ENCODE measurements at places on chromosomes 1 and 21.
A peak's percentile ranks its signal among the peaks of the same experiment; 100 is the strongest.

DNA sequence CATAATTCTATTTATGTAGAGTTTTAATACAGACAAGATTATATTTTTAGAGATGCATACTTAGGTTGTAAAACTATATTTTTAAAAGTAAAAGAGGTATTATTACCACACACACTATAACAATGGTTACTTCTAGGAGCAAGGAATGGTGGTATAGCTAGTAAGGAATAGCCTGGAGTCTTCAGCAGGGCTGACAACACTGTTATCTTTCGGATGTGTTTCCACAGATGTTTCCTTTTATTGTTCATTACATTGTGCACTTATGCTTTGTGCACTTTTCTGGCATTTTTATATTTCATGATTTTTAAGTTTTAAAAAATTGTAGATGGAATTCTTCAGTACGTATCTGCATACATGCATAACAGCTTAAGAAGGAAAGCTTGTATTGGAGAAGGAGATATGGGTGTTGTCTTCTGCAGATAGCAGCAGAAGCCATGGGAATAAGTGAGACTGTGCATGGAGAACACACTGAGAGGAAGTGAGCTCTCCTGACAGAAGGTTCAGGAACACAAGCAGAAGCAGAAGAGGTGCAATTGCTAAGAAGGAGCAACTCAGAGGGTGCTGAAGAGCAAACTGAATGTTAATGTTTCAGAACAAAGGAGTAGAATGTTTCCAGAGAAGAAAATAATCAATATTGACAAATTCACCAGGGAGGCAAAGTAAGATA, 91.8 kb downstream of the UCHL5 start:
- DNase-seq = no peak

- no peak for DNase-seq
Observed at GRCh38 chr1:203726417-203726867, 38.5 kb upstream of the LAX1 start.

DNA sequence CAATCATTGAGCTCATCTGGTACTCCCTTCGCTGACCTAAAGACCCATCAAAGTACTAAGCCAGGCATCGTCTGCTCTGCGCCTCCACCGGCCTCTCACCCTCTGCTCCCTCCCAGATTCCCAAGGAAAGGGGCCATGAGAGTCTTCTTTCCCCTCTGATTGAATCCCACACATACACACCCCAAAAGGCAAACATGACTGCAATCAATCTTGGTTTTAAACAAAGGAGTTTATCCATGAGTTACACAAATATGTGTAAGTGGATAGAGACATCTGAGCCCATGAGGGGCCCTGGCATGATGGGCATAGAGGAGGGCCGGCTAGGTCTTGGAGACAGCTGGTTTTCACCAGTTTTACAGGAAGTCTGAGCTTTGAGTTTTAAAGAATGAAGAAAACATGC, 50.9 kb downstream of the CAPN2 start:
- no peak for DNase-seq

GRCh38 chr1:167301355-167301754, 80.7 kb downstream of the POU2F1 start:
- no peak for DNase-seq

GRCh38 chr1:174072581-174072980, 50.4 kb upstream of the RC3H1 start:
- DNase-seq = no peak

GRCh38 chr21:26952374-26953066, 14.4 kb downstream of the ADAMTS5 start:
- DNase-seq = no peak

- no peak for DNase-seq
Observed at GRCh38 chr21:42313501-42313969, 1.7 kb downstream of the TFF3 start.

DNA sequence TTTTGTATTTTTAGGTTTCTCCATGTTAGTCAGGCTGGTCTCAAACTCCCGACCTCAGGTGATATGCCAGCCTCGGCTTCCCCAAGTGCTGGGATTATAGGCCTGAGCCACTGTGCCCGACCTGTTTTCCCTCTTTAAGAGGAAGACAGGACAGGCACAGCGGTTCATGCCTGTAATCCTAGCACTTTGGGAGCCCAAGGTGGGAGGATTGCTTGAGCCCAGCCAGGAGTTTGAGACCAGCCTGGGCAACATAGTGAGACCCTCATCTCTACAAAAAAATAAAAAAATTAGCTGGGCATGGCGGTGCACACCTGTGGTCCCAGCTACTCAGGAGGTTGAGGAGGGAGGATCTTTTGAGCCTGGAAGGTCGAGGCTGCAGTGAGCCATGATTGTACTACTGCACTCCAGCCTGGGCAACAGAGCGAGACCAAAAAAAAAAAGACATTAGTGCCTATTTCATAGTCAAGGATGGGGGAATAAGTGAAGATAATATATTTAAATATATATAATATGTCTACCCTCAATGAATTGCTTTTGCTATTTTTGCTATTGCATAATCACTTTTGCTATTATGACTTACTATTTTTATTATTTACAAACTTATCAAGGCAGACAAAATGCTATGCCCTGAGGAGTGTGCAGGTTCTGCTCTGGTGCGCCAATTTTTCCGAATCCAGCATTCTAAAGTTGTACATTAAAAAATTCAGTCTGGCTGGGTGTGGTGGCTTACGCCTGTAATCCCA, 17.7 kb downstream of the MARCKSL1 start:
- no peak for DNase-seq

GRCh38 chr1:215081661-215082531, 641 bp upstream of the KCNK2 start:
- no peak for DNase-seq

DNA sequence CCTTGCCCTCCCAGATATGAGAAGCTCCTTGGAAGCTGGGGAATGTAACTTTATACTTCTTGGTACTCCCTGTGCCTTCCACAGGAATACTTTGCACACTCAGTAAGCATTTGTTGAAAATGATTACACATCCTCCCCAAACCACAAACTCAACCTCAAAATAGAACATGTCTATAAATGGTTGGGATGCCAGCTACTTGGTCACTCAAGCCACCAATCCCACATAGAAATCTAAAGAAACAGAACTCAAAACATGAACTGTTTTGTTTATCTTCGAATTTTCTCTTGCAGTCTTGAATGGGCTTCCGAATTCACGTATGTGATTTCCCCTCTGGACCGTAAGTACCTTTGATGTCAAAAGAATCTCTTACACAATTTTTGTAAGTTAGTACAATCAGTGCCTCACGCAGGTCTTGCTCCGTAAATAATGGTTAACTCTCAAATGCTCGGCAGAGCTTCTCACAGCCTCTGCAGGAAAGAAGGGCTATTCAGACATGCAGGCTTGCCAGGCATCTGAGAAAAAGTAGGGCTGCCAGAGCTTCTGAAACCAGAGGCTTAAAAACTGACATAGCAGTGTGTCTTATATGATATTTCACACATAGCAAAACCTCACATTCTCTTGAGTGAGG, 26.9 kb downstream of the SORT1 start:
- DNase-seq = no peak

DNA sequence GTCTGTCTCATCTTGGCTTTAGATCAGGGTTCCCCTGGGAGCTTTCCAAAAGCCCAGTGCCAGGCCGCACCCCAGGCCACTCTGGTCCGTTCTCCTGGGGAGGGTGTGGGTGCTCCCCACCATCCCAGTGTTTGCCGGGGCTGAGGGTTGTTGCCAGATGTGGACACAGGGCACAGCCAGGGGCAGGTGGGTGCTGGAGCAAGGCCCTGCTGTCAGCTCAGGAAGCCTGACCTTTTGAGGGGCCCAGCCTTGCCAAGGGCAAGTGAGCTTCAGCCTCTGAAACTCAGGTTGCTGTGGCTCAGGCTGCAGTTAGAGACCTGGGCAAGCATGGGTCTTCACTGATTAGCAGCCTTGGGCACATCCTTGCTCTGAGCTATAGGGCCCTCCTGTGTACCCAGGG, 22.8 kb upstream of the ZBTB21 start:
- no peak for DNase-seq

- no peak for DNase-seq
Observed at GRCh38 chr1:30780409-30780808, 22.8 kb upstream of the LAPTM5 start.

DNA sequence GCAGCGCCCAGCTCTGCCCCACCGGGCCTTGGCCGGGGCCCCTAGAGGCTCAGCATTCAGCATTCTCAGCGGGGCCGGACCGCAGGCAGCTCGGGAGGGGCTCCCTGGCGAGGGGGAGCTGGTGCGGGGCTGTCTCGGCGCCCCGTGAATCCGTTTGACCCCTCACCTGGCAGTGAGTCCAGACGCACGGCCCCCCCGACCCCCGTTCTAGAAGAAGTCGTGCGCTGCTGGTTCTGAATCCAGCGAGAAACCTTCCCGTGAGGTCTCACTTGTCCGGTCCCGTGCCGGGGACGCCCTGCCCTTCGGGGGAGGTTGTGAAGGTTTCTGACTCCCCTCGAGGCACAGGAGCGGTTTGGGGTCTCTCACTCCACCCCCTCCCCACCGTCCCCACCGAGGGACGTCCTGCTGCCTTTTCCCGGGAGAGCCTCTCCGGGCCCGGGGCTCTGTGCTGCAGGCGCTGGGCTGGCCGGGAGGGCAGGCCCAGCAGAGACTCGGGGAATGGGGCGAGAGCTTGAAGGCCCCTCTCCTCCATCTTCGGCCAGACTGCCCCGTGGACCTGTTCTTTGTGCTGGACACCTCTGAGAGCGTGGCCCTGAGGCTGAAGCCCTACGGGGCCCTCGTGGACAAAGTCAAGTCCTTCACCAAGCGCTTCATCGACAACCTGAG, 655 bp downstream of the COL6A1 start:
- no peak for DNase-seq

- DNase-seq = no peak
Observed at GRCh38 chr1:235980976-235981375, 83.9 kb downstream of the NID1 start.

DNA sequence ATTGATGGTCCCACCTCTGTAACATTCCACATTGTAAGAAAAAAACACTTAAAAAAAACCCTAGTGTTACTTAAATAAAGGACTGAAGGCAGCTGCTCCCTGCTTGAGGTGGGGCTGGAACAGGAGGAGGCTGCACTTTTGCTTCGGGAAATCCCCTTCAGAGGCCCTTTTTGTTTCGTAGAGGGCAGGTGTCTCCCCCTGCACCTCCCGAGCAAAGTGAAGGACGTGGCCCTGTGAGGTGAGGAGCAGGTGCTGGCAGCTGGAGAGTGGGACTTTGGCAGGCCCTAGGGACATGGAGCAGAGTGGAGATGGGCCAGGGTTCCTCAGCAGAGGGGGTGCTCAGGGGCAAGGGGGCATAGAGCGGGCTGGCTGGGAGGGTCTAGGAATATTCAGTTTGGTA, 33.4 kb upstream of the WNT4 start:
- peak; percentile 15 for DNase-seq

- no peak for DNase-seq
Observed at GRCh38 chr1:169584483-169585144, 1.7 kb downstream of the F5 start.

- no peak for DNase-seq
Observed at GRCh38 chr1:104991702-104992101, 1242.0 kb downstream of the AMY1C start.

GRCh38 chr1:200034262-200034557, 6.7 kb downstream of the NR5A2 start:
- no peak for DNase-seq

DNA sequence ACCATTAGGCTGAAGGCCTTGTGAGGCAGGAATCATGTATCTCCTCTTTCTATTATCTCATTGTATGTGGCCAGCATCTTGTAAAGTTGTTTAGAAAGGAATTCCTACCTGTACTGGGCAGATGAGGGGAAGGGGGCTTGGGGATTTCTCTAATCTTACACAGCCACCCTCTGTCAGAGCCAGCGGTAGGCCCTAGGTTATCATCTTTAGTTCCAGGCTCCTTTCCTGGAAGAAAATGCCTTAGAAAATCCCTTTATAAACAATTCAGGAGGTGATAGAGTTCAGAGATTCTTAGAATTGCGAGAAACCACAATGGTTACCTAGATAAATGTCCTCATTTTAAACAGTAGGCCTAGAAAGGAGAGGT, 35.2 kb downstream of the DPT start:
- no peak for DNase-seq

DNA sequence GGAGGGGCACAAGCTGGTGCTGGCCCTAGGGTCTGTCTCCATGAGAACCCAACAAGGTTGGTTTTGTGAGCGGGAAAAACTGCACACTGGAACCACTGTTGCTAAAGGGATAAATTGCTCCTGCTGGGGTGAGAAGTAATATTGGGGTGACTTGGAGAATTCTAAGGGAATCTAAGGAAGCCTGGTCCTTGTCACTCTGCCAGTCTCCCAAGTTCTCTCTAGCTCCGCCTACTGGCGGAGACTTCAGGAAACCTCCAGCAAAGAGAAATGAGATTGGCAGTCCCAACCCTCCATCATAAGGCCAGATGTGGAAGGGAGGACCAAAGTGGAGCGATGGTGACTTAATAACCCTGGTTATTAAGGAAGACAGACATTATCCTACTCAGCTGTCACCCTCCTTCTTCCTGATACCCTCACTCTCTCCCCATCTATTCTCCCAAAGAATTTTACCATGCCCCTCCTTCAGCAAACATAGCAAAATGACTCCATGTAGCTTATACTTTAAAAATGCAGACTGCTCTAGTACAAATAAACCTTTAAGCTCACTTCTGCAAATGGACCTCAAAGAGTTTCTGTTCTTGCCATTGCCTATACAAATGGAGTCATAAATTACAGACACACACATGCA, 2.7 kb downstream of the LCE1F start:
- no peak for DNase-seq

GRCh38 chr1:203273869-203274602, 31.3 kb upstream of the BTG2 start:
- no peak for DNase-seq

DNA sequence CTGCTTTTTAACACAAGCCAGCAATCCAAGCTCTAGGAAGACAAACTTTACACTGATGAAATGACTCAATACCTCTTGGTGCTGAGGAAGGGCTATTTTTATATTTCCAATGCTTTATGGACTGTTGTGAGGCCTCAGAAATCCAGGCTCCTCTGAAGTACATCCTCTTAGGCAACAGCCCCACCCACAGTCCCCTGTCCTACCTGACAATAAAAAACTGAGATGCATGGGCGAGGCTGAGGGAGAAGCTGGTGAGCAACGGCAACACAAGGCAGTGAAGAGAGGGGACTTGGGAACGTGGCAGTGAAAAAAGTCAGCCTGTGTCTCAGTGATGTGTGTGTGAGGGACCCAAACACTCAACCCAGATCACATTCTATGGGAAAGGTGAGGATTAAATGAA, 10.1 kb upstream of the CPT2 start:
- no peak for DNase-seq

All from activated CD4-positive, alpha-beta T cell treated with anti-CD3 and anti-CD28 coated beads, Interleukin-2, amount 50 U/mL, for 48 hours (primary cell).